MG63 (cell line): ENCODE measurements at places on chromosomes 1 and 21. TPM values are rescaled to one million over a fixed set of nuclear protein-coding genes. Genes with fewer than 3 reads are reported as not detected.

Gene FOXJ3
- 27.5 and 28.7 TPM in 2 replicates for total RNA-seq

Gene NSUN4
- 7.7 and 16.7 TPM in 2 replicates for total RNA-seq

Gene ANGPTL1
- 0.46 TPM in 1 of 2 replicates, not detected in the other for total RNA-seq

Gene RIMS3
- 0.82 TPM in 1 of 2 replicates, not detected in the other for total RNA-seq

Gene POU3F1
- total RNA-seq = not detected in 2 replicates

Gene ADAMTS5
- 8.4 and 10.3 TPM in 2 replicates for total RNA-seq

Gene ADAM30
- not detected in 2 replicates for total RNA-seq

Gene ANKRD34A
- total RNA-seq = 0.30 TPM in 1 of 2 replicates, not detected in the other

Gene OLFML2B
- total RNA-seq = 0.20 TPM in 1 of 2 replicates, not detected in the other

Gene IKBKE
- 5.5 and 12.9 TPM in 2 replicates for total RNA-seq

Gene VHLL
- not detected in 2 replicates for total RNA-seq

Gene OR2T11
- total RNA-seq = not detected in 2 replicates

Gene SLC6A9
- total RNA-seq = 1.6 and 6.0 TPM in 2 replicates

Gene GJA9
- total RNA-seq = not detected in 2 replicates

Gene SLC9A1
- 2.9 and 23.6 TPM in 2 replicates for total RNA-seq

Gene ENAH
- 121 and 171 TPM in 2 replicates for total RNA-seq

Gene LY9
- total RNA-seq = not detected in 2 replicates

Gene SPATA46
- not detected in 2 replicates for total RNA-seq

Gene ERICH3
- total RNA-seq = not detected in 2 replicates

Gene ETV3
- total RNA-seq = 6.6 and 7.3 TPM in 2 replicates

Gene GSTM5
- total RNA-seq = not detected in 2 replicates

Gene CR1
- total RNA-seq = 0.26 TPM in 1 of 2 replicates, not detected in the other

Gene PFKFB2
- 1.9 and 2.4 TPM in 2 replicates for total RNA-seq
